ENCODE measurements at places on chromosomes 12 and 14. TPM values are rescaled to one million over a fixed set of nuclear protein-coding genes. Genes with fewer than 3 reads are reported as not detected.

Gene PTGER2
- total RNA-seq = 124 TPM

Gene VEZT
- total RNA-seq = 28.2 TPM

Gene PTCSC3
- not detected for total RNA-seq

Gene NGB
- not detected for total RNA-seq

Gene ARHGEF40
- total RNA-seq = 31.1 TPM

Gene LRRK2
- 0.84 TPM for total RNA-seq

Gene C12orf54
- not detected for total RNA-seq

Gene PTPRR
- total RNA-seq = not detected

Gene G2E3
- total RNA-seq = 11.9 TPM

Gene CDCA3
- total RNA-seq = 118 TPM

Gene TESPA1
- not detected for total RNA-seq

Gene EML1
- 11.3 TPM for total RNA-seq

Gene ENDOU
- not detected for total RNA-seq

Gene LMNTD1
- total RNA-seq = 0.30 TPM

Gene AGAP2
- total RNA-seq = under 0.01 TPM

Gene C12orf57
- total RNA-seq = 267 TPM

Gene PLA2G1B
- total RNA-seq = not detected

Gene NKX2-1
- total RNA-seq = not detected

Gene ANO2
- not detected for total RNA-seq

Gene PLEK2
- 5.4 TPM for total RNA-seq

Gene NTS
- total RNA-seq = not detected

Data from bronchus fibroblast of lung (primary cell).